ENCODE measurements at places on chromosomes 5 and 9. TPM values are rescaled to one million over a fixed set of nuclear protein-coding genes. Genes with fewer than 3 reads are reported as not detected.

DNA sequence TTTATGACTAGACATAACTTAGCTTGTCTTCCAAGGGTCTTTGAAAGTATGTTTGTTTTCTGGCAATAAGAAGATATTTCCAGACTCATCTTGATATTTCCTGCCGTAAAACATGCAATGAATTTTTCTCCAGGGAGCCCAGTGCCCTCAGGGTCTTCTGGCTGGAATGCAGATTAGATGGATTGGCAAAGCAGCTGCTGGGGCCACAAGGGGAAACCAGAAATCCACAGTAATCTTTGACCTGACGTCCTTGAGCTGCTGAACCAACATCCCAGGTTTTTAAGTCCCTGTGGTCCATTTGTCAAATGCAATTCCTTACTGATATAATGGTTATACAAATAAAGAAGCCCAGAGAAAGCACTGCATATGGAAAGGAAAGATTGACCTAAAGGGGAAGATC is 93.0 kb downstream of the THBS4 start:
- peaks cover 32% of the 10 kb centered on the region for H3K4me1 ChIP-seq
- no peak overlapping the region for H3K27ac ChIP-seq
- H3K27me3 ChIP-seq, result no peaks in the 10 kb centered on the region
- no peak overlapping the region for H3K4me3 ChIP-seq

DNA sequence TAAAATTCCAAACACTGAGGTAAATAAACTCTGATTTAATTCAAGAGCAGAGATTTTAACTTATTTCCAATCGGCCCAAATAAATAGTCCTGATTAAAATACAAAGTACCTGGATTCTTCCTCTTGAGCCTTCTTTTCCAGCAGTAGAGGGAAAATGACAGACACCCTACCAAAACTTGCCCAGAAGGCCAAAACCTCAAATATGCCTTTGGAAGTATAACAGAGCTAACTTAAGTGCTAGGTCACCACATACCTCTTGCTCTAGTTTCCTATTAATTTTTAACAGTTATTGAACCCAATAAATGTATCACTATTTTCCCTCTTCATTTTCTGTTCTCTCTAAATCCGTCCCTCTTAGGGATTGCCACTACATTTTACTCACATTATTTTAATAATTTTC is 1.4 kb downstream of the BAAT start:
- H3K4me1 ChIP-seq, result no peaks in the 10 kb centered on the region
- H3K27me3 ChIP-seq, result no peaks in the 10 kb centered on the region
- no peak overlapping the region for H3K4me3 ChIP-seq
- no peak overlapping the region for H3K27ac ChIP-seq

DNA sequence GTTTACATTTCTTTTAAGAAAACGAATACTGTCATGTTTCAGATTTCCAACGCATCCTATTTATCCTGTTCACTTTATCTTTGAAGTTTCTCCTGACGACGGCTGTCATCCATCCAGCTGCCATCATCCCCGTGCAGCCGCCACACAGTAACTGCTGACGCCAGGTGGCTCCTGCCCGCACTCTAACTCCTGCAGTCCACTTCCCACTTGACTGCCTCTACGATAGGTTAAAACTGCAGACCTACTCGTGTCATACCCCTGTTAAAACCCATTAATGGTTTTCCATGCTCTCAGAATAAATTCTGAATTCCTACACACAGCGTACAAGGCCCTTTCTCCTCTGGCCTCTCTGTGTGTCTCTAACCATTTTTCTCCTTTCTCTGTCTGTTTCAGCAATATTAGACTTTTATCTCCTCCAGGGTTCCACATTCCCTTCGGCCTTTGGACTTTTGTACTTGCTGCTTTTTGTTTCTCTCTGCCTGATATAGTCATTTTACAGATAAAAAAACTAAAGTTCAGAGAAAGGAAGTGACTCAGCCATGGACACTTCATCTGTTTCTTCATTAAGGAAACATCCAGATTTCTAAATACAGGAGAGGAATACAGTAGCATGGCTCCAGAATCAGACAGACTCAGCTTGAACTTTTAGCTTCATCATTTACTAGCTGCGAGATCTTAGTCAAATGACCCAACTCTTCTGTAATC is 84.9 kb downstream of the ADAMTS12 start:
- H3K4me3 ChIP-seq, result no peak overlapping the region
- H3K36me3 ChIP-seq, result no peaks in the 10 kb centered on the region
- H3K27me3 ChIP-seq, result no peaks in the 10 kb centered on the region
- H3K4me1 ChIP-seq, result no peaks in the 10 kb centered on the region

- H3K4me1 ChIP-seq, result peaks cover 24% of the 10 kb centered on the region
- H3K36me3 ChIP-seq, result no peaks in the 10 kb centered on the region
- H3K4me3 ChIP-seq, result no peak overlapping the region
- DNase-seq, result no peak
Observed at GRCh38 chr9:107779731-107780130, 290.2 kb upstream of the KLF4 start.

Gene STK32A
- 22.5 TPM for total RNA-seq
